ENCODE measurements at places on chromosomes 4 and X. TPM values are rescaled to one million over a fixed set of nuclear protein-coding genes. Genes with fewer than 3 reads are reported as not detected.

CDKL2 gene
- polyA plus RNA-seq: 13.9 TPM

GRCh38 chr4:184064877-184065276 is 152.8 kb downstream of the ENPP6 start:
- DNase-seq: no peak

DNA sequence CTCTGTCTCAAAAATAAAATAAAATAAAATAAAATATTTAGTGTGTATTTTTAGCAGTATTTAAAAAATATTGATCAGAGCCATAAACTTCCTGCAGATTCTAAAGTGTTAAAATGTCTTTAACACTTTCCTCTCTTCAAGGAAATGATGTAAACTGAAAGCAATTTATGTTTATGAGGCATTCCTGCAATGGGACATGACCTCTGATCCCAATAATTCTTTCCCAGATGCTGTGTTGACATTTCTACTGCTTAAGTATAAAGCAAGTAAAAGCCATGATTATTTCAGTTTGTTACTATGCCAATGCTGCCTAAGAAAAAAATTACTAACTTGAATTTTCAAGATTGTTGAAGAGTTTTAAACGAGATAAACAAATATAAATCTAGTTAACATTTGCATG is 29.0 kb downstream of the COQ2 start:
- no peak for DNase-seq

DNA sequence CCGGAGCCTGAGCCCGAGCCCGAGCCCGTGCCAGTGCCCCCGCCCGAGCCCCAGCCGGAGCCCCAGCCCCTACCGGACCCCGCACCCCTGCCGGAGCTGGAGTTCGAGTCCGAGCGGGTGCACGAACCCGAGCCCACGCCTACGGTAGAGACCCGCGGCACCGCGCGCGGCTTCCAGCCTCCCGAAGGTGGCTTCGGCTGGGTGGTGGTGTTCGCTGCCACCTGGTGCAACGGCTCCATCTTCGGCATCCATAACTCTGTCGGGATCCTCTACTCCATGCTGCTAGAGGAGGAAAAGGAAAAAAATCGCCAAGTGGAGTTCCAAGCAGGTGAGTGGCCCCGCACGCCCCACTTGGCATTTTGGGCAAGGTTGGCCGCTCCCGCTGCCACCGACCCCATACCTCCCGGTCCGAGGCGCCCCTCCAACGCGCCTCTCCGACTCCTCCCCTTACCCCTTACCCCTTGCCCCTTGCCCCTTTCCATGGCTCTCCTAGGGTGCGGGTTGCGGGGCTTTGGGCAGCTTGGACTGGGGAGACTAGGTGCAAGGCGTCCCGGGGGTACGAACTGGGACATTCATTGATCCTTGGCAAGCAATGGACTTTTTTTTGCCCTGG is 553 bp downstream of the SLC16A2 start:
- no peak for DNase-seq

GRCh38 chrX:8971116-8971515 is 62.8 kb downstream of the FAM9B start:
- no peak for DNase-seq

IL3RA gene
- polyA plus RNA-seq: 14.8 TPM

DNA sequence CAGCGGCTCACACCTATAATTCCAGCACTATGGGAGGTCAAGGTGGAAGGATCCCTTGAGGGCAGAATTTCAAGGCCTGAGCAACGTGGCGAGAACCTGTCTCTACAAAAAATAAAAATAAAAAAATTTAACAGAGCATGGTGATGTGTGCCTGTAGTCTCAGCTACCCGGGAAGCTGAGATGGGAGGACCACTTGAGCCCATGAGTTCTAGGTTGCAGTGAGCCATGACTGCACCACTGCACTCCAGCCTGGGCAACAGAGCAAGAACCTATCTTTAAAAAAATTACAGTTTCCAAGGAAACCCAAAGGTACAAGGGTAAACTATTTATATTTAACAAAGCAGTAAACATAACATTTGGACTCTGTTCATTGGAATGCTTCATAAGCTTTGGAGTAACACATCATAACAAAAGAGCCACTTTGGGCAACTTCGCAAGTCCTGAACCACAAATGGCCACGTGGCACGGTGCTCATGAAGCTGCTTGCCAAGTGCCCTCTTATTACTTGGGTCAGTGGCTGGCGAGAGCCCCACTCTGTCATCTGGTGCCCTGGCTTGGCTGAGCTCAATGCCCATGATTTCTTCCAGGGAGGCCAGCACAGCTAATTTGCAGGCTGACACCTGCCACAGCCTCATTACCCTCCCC is 165.6 kb downstream of the SH3KBP1 start:
- DNase-seq: no peak

DNA sequence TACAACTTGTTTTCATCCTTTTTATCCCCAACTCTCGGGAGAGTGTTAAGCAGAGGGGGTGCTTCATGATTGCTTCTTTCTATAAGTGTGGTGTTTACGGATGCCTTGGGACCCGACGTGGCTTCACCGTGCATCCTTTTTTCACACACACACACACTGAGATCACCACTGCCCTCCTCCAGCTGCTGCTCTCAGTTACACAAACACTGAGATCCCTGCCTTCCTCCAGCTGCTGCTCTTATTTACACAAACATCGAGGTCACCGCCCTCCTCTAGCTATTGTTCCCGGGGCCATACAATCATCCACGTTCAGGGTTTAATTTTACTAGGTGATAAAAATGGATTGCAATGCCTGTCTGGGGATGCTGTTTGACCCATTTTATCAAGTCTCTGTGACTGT is 155.4 kb upstream of the FAM9B start:
- DNase-seq: no peak

DNA sequence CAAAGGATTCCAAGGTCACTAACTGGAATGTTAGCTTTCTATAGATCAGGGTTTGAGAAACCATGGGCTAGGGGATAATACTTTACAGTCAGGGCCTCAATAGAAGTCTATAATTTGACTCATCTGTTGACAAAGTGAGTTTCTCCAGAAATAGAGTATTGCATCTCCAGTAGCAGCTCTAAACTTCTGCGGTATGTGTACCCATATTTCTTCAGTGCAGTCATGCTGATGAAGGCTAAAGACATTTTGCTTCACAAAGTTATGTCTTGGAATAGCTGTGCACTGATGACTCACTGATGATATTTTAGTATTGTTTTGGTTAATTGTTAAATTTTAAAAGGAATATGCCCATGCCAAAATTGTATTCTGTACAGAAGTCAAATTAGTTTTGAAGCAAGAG is 464.9 kb upstream of the AMOT start:
- no peak for DNase-seq
